ENCODE measurements at places on chromosomes 5 and 9.

DNA sequence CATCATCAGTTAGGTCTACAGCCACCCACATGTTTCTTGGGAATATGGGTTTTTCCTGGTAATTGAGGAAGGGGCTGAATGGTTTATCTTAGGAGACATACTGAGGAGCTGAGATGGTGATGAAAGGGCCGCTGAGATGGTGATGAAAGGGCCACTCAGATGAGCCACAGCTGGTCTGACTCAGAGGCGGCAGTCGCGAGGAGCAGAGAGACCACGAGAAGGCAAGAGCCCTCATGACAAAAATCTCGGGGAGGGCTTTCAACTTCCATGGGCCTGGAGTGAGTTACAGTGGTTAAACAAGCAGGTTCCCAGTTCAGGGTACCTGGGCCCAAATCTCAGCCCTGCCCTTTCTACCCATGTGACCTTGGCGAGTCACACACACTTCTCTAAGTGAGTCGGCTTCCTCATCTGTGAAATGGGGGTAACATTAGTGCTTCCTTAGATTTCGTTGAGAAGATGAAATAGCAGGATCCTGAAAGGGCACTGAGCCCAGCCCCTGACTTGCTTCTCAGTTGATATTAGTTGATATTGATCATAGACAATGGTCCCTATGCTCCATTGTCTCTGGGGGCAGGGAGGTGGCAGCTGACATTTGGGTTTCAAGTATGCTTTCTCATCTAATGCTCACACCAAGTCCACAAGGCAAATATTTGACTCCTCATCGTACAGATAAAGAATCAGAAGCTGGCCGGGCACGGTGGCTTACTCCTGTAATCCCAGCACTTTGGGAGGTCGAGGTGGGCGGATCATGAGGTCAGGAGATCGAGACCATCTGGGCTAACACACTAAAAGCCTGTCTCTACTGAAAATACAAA is 169.5 kb downstream of the RGS3 start:
- no peak for DNase-seq

DNA sequence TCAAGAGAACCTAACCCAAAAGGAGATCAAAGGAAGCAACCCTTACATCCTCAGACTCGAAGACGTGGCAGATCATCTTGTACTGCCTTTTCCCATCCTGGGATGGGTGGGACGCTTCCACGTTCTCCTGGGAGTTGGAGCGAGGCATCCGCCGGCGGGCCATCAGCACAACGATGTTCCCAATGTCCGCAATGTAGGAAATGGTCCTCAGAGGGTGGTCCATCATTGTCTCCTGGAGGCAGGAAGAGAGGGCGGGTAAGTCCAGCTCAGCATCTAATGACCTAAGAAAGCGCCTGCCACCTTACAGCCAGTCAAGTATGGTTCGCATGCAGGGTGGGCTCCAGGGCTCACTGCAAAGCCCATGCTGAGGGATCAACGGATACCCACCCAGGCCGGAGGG is 131.2 kb downstream of the ENTREP1 start:
- no peak for DNase-seq

DNA sequence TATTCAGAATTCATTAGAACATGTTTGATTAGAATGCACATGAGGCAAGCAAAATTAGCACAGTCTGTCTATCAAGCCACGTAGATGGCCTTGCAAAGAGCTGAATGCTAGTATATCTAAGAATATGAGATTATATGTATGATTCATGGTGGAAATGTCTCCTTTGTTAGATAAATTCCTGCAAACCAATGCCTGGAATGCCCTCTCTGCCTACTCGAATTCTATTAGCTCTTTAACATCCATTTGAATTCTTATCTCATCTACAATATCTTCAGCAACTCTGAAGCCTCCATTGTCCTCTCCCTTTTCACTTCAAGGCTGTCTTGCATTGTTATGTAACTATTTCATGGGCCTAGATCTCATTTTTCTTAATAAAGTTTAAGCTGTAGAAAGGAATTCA is 205.5 kb downstream of the TMC1 start:
- DNase-seq = no peak

GRCh38 chr9:98770717-98771116 is 25.6 kb downstream of the ANKS6 start:
- no peak for DNase-seq

DNA sequence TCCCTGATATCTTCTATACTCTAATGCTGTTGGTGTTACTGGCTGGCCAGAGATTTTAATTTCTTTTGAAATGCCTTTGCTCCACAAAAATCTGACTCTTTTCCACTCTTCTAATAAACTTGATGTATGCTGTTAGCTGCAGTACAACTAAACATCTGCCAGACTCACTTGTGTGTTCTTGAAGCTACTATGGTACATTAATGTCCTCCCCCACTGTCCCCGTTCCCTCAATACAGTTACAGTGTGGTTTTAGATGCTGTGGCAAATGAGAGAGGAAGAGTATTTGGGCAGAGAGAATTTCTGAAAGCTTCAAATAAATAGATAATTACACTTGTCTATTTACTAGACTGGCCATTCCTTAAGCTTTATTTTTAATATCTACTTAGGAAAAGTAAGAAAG is 18.3 kb upstream of the ERAP1 start:
- DNase-seq = no peak

GRCh38 chr5:38319491-38319890 is 61.1 kb downstream of the EGFLAM start:
- no peak for DNase-seq

- DNase-seq = no peak
Observed at GRCh38 chr9:97591535-97591934, 41.6 kb downstream of the TSTD2 start.

- no peak for DNase-seq
Observed at GRCh38 chr5:173304591-173304988, 23.6 kb downstream of the STC2 start.

- no peak for DNase-seq
Observed at GRCh38 chr5:10685115-10685521, 75.9 kb downstream of the DAP start.

GRCh38 chr5:98433022-98433421 is 340.4 kb upstream of the RGMB start:
- no peak for DNase-seq

Data from stimulated activated CD4-positive, alpha-beta T cell treated with anti-CD3 and anti-CD28 coated beads, TNF-alpha, amount 100 ng/mL, for 1 hour (primary cell).